ENCODE measurements at places on chromosomes 11 and 22.

DNA sequence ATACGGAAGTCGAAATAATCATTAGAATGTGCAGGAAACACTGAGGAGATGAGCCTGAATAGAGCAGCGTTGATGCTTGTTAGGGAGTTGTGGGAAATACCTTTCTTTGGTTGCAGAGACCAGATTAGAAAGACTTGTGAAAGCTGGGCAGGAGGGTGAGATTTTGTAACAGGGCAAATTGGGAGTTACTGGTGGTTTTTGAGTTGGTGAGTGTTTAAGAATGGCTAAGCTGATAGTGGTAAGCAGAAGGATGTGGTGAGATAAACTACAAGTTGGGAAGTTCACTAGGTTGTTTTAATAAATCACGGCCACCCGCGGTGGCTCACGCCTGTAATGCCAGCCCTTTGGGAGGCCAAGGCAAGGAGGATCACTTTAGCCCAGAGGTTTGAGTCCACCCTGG, 34.4 kb downstream of the MCAM start:
- no peak for DNase-seq

GRCh38 chr11:69711822-69712801, 8.3 kb upstream of the FGF19 start:
- no peak for DNase-seq

DNA sequence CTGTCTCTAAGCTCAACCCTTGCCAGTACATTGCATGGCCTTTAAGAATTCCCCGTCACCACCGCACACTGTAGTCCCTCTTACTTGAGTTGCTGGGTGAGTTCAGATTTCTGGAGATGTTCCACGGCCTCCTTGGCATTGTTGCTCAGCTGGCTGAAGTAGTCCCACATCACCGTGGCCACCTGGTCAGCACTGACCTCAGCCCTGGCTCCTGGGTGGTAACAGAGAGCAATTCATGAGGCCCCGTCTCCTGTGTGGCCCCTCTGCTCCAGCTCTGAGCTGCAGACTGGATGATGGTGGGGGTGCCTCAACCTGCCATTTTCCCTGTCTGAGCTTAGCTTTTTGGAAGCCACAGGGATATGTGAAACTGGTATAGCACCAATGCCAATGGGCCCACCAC, 529 bp downstream of the APOA4 start:
- no peak for DNase-seq

DNA sequence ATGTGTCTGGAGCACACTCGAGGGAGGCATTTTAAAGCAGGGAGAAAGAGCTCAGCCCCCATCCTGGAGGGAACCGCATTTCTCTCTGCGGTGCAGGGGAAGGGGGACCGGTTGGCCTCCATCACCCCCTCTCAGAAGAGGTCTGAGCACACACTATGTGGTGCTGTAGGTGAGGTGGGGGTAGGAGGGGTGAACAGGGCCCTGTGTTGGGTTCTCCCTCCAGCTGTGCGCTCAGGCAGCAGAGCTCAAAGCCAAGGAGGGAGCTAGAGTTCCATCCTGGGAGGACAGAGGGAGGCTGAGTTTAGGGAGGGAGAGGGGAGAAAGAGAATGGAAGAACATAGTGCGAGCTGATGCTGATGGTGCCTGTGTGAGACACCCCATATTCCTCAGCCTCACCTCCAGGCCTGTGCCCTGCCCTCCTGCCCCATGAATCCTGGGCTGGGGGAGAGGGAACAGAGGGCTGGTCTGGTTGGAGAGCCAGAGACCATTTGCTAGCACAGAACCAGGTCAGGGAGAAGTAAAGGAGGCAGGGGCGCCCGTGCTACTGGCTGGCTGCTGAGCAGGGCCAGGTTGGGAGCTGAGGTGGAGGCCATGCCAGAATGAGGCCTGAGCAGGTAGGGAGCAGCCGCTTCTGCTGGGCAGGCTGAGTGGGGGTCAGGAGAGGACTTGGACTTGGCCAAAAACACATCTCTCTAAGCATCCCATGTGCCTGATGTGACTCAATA, 43.7 kb downstream of the ALX4 start:
- no peak for DNase-seq

- DNase-seq, result no peak
Measured at GRCh38 chr22:50486561-50487289, at the start of gene MIOX. Gene MIOX (plus strand): TSS chr22:50486859. CDS start chr22:50486898, 39 bp downstream.
